HT-29 (cell line): ENCODE measurements at places on chromosomes 3 and 15.

GRCh38 chr3:100274361-100274760 is 13.6 kb downstream of the TBC1D23 start:
- no peak for DNase-seq

DNA sequence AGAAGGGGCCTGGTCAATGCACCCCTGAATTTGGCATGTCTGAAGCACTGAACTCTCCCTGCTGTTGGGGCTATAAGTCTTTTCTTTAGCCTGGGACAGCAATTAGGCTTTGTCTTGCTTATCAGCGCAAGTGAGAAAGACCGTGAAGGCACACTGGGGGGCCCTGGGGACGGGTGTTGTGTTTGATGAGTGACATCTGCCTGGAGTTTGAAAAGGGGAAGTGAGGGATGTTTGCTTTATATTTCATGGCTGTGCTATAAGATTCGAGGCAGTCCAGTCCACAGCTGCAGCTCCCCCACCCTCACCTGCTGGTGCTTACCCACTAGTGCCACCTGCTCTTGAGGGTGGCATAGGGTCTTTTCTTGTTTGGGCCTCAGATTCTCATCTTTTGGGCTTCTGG is 44.8 kb downstream of the CEMIP start:
- DNase-seq, result no peak

GRCh38 chr3:152260026-152260425 is 8.7 kb upstream of the MBNL1 start:
- no peak for DNase-seq

DNA sequence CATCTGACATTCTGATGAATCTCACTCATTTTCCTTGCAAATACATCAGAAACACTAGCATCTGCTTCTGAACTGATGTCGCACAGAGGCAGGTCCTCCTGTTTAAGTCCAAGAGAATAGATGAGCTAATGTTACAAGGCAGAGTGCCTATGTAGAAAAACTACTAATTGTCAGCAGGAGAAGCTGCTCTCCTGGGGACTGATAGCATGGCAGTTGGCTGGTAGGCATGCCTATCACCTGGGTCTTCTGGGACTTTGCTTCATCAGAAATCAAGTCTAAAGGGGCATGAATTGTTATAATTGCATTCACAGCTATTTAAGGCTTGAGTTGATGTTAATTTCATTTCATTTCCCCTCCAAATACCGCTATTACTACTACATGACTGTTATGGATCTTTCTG is 457.2 kb downstream of the RAP2B start:
- no peak for DNase-seq

DNA sequence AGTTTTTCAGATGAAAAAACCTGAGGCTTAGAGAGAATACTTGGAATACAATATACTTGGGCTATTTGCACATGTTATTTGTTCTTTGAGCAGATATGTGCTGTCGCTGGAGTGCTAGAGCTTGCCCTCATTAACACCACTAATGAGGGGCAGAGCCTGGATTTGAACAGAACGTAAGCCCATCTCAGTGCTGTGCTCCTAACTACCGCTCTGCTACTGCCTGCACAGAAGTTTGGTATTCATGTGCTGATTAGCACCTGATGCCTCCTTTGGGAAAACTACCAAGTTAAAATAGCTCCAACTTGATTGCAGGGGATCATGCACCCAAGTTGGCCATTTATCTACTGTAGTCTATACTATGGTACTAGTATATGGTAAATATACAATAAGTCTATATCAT is 3.6 kb downstream of the GPR87 start:
- DNase-seq, result no peak

GRCh38 chr3:130968221-130968620 is 58.4 kb downstream of the ASTE1 start:
- no peak for DNase-seq

DNA sequence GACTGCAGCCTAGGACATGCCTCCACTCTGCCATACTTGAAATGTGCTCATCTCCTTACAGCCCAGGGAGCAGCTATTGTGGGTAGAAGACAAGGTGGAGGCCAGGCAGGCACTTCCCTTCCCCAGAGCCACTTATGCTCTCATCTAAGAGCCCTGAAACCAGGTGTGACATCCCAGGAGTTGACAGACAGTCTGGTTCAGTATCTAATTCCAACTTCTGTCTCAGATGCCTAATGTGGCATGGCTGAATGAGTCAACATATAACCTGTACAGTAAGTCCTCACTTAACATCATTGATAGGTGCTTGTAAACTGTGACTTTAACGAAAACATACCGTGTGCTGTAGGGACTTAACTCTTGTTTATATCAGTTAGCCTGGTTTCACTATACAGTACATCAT is 1.2 kb upstream of the CAPN3 start:
- DNase-seq, result no peak

GRCh38 chr3:124700880-124701684 is 29.2 kb upstream of the UMPS start:
- peak; percentile 23 for DNase-seq

GRCh38 chr3:194397757-194398312 is 1.2 kb downstream of the GP5 start:
- DNase-seq, result no peak

DNA sequence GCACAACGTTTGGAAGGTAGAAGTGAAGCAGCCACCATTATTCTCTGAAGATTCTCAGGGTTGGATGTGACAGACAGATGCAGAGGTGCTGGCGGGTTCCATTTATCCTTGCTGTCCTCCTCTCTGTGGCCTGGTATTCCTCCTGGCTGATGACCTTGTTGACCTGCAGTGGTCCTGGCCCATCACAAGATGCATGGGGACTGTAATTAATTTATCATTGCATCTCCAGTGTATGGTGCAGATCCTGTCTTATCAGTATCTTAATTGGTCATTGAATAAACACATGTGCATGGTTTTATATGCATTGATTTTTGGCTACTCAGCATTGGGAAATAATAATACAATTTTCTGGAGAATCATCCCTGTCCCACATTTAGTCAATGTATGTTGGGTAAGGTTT is 259.4 kb upstream of the LRRFIP2 start:
- DNase-seq, result no peak

GRCh38 chr3:127614928-127615589 is 13.9 kb upstream of the PODXL2 start:
- DNase-seq, result no peak

GRCh38 chr3:121803771-121804320 is 31.0 kb downstream of the IQCB1 start:
- no peak for DNase-seq

DNA sequence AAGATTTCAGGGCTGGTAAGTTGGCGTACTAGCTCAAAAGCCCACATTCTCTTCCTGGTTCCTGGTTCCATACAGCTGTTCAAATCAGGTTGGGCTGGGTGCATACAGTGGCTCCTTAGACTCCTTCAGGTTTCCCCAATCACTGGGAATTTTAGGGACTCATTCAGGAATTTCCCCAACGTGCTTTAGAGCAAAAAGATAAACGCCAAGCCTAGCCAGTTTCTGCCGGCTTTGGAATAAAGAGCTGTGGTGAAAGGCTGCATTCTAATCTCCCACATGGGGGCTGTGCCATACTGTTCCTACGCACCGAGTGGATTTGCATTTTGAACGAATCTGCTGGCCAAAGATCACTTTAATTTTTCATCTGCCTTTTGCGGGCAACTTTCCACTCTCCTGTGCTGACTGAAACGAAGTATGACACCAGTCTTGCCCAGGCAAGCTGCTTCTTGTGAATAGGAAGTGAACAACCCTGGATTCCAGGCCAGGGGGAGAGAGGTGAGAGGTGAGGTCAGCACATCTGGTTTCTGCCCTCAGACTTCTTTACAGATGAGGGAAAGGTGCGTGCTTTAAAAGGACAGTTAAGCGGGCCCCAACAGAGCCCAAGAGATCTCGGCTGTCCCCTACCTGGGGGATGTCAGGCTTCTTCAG is 184.2 kb upstream of the PDZRN3 start:
- DNase-seq, result no peak

- DNase-seq, result no peak
Observed at GRCh38 chr15:38668898-38669391, 104.3 kb upstream of the RASGRP1 start.

DNA sequence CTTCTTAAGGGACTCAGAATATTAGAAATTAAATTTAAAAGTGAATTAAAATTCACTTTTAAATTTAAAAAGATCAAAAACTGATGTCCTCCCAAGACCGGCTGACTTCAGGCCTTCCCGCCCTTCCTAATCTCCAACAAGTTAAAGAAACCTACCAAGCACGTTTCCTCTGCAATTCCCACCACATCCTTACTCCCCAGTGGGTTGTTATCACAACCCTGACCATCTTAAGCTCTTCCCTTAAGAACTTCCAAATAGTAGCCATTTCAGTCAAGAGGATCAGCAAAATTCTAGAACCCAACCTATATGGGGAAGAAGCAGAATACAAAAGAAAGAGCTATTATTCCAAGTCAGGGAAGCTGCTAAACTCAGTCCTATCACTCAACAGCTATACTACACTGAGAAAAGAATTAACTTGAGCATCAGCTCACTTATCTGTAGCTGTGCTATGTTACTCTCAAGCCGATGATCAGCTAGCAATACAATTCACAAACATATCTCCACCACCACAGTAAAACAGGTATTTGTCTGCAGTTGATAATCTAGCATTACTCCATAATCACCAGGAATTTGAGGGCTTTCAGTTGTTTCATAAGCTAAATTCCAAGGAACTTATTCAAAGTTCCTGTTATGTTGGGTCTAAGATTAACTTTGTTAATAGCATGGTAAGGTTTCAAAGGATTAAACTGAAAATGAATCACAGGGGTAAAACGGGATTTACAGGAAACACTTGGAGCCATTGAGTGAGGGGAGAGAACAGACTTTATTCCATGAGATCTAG is 14.3 kb downstream of the ABCC5 start:
- no peak for DNase-seq

GRCh38 chr3:124985349-124985748 is 50.8 kb upstream of the MUC13 start:
- DNase-seq, result peak; percentile 28

- DNase-seq, result no peak
Observed at GRCh38 chr15:66047321-66048024, 178.2 kb downstream of the RAB11A start.

DNA sequence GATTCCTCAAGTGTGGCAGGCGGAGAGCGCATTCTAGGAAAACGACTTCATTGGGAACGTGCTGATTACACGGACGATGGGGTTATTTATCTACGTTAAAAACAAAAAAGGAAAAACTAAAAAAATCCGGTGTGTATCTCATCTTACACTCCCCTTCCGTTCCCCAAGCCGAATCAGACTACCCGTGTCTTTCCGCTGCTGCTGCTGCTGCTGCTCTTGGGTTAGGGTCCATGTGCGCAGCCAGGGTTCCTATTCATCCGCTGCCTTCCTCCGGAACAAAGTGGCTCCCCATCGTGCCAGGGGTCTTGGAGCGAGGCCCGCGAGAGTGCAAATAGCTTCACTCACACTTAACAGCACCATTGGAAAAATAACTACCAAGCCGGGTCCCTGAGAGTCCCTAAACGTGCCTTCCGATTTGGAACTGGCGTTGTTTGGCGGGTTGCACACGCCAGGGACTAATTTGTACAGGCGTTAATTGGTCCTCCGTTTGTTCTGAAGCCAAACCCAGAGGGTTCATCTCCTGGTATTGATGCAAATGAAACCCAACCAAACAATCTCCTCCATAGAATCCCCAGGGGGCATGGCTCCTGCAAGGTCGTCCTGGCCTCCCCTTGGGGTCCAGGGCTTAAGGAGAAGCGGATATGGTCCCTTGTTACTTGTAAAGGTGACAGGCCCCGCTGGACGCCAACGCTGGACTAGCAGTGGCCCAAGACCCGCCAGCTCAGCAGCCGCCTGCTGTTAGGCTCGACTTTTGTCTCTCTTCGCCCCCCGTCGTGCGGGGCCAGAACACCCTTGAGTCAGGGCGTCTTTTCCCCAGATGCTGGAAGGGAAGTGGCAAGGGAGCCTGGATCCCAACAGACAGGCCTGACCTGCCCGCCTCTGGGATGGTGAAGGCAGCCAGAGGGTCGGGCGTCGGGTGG is 11.0 kb upstream of the ONECUT1 start:
- DNase-seq, result no peak

DNA sequence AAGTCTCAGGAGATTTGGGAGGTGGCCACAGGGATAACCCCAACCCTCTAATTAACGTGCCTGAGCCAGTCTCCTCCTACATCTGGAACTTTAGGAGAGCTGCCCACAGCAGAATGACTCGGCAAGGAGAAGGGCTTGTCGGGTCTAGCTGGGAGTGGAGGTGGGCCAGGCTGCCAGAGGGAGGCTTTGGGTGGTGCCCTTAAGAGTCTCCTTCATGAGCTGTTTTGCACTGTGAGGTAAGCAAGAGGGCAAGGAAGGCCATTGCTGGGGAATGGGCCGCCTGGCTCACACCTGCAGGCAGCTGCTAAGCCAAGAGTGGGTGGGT is 3.6 kb upstream of the TNK2 start:
- DNase-seq, result no peak

DNA sequence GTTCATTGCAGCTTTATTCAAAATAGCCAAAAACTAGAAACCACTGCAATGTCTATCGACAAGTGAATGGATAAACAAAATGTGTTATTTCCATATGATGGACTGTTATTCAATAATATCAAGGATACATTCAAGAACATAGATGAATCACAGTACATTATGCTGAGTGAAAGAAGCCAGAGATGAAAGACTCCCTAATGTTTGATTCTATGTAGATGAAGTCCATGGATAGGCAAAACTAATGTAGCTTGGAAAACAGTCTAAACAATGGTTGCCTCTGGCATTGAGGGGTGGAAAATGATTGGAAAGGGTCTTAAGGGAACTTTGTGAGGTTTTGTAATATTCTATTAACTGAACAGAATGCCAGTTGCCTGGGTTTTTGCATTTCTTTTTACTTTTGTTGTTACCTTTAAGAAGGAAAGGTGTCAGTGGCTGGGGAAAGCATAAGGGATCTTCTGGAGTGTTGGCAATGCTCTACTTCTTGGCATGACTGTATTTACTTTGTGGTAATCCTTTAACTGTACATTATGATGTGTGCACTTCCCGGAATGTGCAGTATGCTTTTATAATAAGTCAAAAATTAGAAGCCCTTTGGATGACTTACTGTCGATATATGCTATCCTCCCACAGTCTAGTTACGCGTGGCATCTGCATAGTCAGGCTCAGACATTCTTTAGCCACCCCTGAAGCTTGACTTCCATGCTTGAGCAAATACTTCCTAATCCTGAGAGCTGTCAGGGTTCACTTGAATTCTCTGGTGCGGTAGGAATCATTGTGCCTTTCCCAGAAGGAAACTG is 20.5 kb upstream of the ATP10A start:
- DNase-seq, result no peak
